ENCODE measurements at places on chromosomes 3 and 15.

DNA sequence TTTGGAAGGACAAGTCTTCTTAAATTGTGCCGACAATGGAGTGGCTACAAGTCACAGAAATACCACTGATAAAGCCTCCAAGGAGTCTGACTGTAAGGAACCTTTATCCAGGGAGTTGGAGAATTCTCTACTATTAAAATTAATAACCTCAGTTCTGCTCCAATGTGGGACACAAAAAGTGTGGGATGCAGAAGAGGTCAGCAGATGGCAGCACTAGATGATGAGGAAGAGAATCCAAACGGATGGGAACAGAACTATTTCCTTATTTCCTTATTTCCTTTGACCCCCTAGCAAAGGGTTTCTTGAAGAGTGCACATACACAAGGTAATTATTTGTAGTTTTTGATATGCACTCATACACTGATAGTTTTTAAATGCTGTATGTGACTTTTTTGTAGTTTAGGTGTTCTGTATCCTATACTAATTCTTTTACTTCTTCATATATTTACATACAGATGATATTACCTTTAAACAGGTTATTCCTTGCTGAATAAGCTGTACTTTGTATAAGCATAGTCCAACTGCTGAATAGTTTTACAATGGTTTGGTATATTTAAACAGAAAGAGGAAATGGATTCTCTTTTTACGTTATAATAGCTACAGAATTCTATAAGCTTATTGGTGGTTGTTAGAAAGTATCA is 25.6 kb upstream of the NLGN1 start:
- peak; percentile 9 for DNase-seq

DNA sequence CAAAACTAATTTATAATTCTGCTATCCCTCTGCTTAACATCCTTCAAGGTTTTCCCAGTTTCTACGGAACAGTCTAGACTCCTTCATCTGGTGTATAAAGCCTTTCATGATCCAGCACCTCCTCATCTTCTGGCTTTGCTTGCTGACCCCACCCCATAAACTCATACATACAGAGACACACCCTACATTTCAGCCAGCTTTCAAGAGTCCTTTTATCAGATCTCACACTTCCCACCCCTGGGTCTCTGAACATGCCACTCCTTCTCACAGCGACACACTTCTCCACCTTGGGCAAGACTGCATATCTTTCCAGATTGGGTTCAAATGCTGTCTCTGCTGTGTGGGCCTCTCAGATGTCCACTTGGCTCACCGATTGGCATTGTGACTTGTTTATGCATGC is 166.8 kb upstream of the LPP start:
- DNase-seq, result no peak

- DNase-seq, result no peak
Observed at GRCh38 chr3:138062626-138063025, 52.7 kb downstream of the CLDN18 start.

DNA sequence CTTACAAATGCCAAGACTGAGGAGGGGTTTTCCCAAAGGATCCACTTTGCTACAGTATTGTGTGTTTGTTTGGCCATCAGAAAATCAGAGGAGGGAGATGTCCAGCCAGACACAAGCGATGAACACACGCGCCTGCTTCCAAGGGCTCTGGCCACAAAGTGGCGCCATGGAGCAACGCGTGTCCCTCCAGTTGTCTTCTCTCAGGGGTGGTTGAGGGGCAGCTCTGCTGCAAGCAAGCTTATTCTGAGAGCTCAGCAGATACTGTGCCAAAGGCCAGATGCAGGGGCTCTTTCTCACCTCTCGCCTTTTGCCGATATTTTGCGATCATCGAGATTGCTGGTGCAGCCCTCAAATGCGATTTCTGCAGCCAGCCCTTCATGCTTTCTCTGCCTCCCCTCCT is 88.9 kb upstream of the OSBPL11 start:
- DNase-seq, result no peak

- DNase-seq, result no peak
Observed at GRCh38 chr15:92822216-92823144, 77.6 kb upstream of the CHD2 start.

- peak; percentile 85 for DNase-seq
Observed at GRCh38 chr3:173397161-173398110, at the start of gene NLGN1. TSS of gene NLGN1 (plus strand) at chr3:173397744.

DNA sequence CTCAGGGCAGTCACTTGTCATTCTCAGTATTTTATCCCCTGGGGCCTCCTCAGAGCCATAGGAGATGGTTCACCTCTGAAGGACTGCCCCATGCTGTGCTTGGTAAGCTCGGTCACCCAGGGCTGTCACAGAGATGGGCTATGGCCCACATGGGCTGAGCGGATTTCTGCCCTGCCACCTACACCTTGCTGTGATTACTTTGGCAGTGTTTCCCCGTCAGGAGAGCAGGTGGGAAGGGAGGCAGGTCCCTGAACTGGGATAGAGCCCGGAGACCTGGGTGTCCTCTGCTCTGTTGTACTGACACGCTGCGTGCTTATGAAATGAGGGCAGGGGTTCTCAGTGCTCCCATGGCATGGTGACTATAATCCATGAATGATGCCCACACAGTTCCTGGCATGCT is 48.9 kb downstream of the APBA2 start:
- no peak for DNase-seq

DNA sequence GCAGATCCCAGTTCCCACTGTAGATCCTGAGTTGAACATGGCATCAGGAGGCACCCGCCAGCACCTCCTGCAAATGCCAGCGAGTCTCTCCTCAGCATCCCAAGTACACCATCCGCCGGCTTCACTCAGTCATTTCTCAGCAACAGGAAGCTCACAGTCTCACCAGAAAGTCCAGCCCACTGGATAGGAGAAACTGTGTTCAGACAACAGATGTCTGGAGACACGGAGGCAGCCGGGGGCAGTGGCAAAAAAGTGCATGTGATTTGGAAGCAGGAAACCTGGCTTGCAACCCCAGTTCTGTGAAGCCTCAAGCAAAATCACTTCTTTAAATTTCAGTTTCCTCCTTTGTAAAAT is 68.7 kb downstream of the SRGAP3 start:
- peak; percentile 45 for DNase-seq

GRCh38 chr3:150370122-150370602 is 37.9 kb upstream of the TSC22D2 start:
- no peak for DNase-seq

GRCh38 chr3:76177610-76178009 is 392.3 kb upstream of the ZNF717 start:
- DNase-seq, result no peak

GRCh38 chr3:152192936-152193672 is 75.6 kb upstream of the MBNL1 start:
- DNase-seq, result no peak

DNA sequence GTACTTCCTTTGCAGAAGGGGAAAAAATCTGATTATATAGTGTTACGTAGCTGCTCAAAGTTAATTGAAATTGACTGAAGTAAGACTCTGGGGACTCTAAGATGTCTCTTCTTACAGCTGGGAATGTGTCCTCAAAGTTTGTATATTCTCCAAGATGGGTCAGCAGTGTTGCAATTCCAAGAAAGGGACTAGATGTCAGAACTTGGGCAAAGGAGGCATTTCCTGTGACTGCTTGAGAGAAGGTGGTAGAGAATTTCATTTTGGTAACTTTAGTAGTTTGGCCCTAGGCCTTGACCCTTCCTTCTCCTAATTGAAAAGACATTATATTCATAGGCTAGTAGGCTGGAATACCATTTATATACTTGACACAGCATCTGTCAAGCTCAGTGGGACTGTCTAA is 33.9 kb downstream of the PTPRG start:
- no peak for DNase-seq

- no peak for DNase-seq
Observed at GRCh38 chr15:60389261-60390077, 8.3 kb downstream of the ANXA2 start.

- no peak for DNase-seq
Observed at GRCh38 chr15:71003319-71003718, 110.7 kb downstream of the LRRC49 start.
